Fibroblast of skin of right quadriceps (primary cell): ENCODE measurements at places on chromosomes 12 and 14.

- DNase-seq: peak; percentile 53
Measured at GRCh38 chr12:22100958-22101748, 55.1 kb downstream of the CMAS start.

GRCh38 chr14:47596232-47596631, 79.2 kb downstream of the MDGA2 start:
- no peak for DNase-seq

DNA sequence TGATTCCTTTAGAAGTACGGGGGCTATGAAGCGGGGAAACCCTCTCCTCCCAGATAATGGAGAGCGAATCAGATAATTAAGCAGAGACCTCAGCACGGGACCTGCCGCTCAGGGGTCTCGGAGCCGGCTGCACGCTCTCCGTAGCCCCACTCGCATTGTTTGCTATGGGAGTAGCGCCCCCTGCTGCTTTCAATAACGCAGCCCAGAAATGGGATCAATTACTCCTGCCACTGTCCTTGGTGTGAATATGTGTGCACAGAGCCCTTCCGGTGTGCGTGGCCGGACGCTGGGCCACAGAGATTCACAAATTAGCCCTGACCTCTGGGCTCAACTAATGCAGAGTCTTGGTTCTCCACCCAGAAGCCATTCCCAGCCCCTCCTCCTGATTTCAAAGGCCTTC, 76.4 kb upstream of the TMEM132C start:
- DNase-seq: no peak

GRCh38 chr12:112238441-112238840, 113.1 kb downstream of the TRAFD1 start:
- DNase-seq: no peak

- DNase-seq: no peak
Measured at GRCh38 chr14:74920281-74920680, 2.8 kb downstream of the RPS6KL1 start.

- DNase-seq: peak; percentile 64
Measured at GRCh38 chr12:56565510-56566101, 44.0 kb downstream of the RBMS2 start.

DNA sequence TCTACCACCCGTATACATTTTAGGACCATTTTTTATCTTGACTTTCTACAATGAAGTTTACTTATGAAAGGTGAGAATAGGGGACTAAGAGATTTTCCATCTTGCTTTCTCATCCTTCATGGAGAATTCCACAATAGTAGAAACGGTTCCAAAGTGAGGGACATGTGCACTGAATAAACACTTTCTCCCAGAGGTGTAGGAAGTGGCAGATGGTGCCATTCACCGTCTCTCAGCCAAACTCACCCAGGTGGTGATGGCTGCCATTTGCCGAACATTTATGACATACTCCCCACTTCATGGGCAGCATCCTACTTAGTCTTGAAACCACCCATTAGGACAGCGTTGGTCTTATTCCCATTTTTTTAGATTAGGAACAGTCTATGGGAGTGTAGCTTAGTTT, 540.5 kb downstream of the DIO2 start:
- DNase-seq: no peak

DNA sequence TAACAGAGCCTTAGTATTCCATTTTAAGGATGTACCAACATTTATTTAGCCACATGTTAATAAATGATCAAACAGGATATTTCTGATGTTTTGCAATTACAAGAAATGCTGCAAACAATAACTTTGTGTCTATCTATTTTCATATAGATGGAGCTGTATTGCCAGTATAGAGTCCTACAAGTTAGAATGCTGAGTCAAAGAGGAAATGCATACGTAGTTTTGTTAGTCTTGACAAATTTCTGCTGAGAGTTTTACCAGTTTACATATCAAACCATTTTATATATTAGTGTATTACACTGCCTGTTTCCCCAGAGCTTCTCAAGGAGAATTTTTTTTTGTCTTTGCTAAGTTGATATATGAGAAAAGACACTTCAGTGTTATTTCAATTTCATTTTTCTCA, 541.7 kb downstream of the SLC16A7 start:
- DNase-seq: no peak

- peak; percentile 34 for DNase-seq
Measured at GRCh38 chr12:113479590-113480335, 8.1 kb upstream of the LHX5 start.

GRCh38 chr14:104460791-104461651, 118.5 kb upstream of the C14orf180 start:
- DNase-seq: no peak

- no peak for DNase-seq
Measured at GRCh38 chr12:65916991-65917695, 92.9 kb downstream of the HMGA2 start.

- DNase-seq: no peak
Measured at GRCh38 chr12:18966954-18967353, 162.6 kb upstream of the PLEKHA5 start.

- peak; percentile 86 for DNase-seq
Measured at GRCh38 chr14:99127651-99128167, 144.3 kb downstream of the BCL11B start.

GRCh38 chr12:3363608-3364007, 127.4 kb upstream of the PRMT8 start:
- no peak for DNase-seq

GRCh38 chr12:13504074-13504473, 307.5 kb downstream of the EMP1 start:
- peak; percentile 40 for DNase-seq

DNA sequence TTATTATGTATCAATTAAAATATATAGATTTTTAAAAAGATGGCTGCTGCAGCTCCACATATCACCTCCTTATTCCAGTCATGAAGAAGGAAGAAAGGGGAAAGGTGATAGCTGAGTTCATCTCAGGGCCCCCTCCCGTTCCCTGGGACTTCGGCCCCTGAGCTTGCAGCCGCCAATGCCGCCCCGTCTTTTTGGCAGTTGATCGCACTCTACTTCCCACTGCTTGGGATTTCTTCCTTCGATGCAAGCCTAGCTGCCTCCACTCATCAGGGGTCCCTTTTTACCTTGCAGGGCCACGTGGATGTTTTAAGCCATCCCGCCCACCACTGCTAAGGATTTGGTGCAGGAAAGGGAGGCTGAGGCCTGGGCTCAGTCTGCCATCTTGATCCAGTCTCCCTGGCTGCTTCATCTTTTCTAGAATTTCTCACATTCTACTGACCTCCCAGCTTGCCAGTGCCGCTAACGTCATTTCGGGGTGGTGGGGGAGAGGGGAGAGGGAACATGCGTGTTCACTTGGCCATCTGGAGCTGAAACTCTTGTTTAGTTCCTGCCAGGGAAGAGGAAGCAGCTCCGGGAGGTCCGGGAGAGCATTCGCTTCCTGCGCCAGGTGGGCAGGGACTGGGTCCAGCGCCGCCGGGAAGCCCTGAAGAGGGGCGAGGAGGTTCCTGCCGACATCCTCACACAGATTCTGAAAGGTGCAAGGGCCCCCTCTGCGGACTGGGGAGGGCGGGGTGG, 31.3 kb downstream of the CYP46A1 start:
- DNase-seq: no peak

DNA sequence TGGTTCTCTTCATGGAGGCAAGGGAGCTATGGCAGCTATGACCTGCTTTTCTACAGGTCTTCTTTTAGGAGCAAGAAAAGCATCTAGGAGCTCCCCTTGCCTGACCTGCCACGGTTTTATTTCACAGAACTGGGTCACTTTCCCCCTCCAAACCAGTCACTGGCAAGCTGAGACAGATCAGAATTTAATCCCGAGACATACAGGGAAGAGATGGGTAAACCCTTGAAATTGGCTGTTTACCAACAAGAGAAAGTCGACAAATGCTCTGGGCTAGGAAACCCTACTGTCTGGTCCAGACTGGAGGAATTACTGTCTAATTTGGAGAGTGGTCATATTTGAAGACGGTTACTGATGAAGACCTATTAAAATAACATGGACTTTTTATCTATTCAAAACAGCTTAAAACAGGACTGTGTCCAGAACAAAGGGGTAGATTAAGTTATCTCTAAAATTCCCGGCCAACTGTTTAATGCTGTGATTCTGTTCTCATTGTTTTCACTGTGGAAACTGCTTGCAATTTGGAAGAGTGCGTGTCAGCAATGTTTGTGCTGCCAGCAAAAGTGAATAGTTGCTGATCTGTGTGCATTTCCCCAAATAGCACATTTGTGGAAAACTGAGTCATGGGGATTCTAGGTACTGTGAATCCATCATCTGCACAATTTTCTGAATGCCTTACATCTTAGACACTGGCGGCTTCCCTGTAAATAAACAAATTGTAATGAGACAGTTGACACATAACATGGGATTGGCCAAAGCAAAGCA, 73.4 kb upstream of the EEA1 start:
- DNase-seq: peak; percentile 92

GRCh38 chr12:101648195-101648594, 49.2 kb upstream of the CHPT1 start:
- DNase-seq: no peak

DNA sequence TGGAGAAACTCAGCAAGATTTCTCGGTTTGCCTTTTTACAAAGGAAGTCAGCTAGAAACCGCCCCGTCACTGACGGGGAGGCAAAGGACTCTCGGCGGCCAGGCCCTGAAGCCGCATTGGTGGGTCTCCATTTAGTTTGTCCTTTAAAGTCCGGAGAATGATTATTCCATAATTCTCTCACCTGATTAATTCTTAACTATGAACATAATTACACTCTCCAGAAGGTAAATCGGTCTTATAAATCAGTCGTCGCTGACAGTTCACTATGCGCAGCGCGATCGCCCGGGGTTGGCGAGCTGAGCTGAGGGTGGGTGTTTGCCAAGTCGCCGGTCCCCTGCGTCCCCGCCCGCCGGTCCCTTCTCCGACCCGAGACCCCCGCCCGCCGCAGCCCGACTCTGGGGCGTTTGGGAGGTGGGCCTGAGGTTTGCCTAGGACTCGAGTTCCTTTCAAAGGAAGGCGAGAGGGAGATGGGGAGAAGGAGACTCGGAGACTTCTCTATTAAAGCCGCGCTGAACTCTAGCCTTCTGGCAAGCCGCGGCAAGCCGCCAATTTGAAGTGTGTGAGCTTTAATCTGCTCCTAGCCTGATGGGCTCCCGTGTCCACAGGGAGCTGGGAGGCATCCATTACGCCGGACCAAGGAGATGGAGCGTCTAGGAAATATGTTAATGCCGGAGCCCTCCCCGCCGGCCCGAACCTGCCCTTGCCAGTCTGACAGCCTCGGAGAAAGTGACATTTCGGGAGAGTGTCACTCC, 392.9 kb downstream of the NOVA1 start:
- peak; percentile 5 for DNase-seq

DNA sequence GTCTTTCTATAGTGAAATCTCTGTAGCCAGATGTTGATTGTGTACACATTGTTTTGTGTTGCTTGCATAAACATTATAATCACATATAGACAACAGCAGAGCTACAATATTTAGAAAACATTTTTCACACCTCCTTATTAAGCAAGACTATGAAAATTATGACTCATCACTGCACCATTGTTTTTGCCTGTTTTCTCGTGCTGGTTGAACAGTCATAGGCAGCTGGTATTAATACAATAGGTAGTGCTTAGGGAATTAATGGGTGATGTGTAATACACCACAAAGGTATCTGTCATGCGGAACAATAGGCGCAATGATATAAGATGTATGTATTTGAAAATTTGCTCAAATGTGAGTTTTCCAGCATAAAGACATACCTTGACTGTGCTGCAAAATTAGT, 449.3 kb downstream of the FOXG1 start:
- DNase-seq: peak; percentile 25

GRCh38 chr14:104655128-104655848, 34.1 kb upstream of the INF2 start:
- DNase-seq: no peak

GRCh38 chr12:90729736-90730135, 225.2 kb downstream of the CCER1 start:
- peak; percentile 1 for DNase-seq

DNA sequence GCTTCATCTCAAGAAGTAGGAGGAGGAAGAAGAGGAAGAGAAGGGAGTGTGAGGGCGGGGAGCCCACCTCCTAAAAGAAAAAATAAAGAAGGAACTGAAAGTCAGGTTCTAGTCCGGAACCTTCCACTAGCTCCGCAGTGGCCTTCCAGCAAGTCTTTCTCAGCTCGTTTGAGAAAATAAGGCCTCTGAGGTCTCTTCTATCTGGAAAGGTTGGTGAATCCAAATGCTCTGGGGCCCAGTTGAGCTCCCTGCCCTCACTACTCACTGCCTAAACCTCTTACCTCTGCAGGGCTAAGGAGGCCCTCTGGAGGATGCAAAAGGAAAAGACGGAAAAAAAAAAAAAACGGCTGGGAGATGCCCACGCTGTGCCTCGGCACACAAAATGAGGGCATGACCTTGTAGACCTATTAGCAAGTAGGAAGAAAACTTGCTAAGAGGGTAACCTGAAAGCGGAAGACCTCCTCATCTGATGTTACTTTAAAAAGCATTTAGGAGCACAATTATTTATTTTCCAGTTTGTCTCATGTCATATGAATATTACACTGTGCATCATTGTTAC, 35.9 kb downstream of the FBLN5 start:
- DNase-seq: peak; percentile 24

DNA sequence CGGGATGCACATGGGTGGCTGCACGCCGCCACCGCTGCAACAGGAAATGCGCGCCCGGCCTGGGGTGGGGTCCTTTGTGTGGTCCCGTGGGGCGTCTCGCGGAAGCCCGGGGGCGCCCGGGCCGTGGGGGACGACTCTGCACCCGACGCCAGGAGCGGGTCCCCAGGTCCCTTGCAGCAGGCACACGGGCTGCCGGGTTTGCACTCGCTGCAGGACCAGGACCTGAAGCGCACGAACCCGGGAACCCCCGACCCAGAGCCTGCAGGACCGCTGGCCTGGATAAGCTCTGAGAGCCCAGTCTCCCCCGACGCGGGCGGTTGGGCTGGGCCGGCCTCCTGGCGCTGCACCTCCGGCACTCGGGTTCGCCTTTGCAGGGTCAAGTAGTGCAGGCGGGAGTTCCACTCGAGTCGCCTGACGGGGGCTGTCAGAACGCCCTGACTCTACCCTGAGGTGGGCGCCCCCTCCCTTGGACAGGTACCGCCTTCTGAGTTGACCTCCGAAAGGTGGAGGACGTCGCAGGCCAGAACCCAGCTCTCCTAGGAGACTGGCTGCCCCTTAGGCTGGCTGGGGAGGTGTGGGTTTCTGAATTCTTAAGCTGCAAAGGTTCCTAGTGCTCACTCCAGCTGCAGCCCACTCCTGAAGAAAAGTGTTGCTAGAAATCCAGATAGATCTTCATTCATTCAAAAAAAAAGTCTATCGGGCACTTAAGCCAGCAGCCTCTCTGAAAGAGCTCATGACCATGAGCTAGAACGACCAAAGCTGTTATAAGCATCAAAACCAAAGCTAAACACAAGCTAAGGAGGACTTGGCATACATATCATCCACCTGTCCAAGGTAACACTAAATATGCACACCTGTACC, 68.0 kb downstream of the RNF34 start:
- no peak for DNase-seq

DNA sequence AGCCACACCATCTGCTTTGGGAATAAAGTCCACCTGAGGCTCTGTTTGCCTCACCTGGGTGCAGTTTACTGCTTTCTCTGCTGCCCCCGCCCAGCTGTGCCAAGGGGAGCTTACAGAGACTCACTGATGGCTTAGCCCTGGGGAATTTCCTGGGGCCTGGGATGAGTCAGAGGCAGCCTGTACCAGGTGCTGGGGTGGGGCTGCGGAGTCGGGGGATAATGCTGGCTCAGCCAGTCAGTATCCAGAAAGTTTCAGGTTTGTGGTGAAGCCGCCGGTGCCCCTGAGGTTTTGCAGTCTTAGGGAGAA, 22.3 kb downstream of the PLEKHG3 start:
- DNase-seq: no peak
